Dorsolateral prefrontal cortex (tissue), 122 donors: ENCODE measurements at places on chromosomes 7 and 10.

DNA sequence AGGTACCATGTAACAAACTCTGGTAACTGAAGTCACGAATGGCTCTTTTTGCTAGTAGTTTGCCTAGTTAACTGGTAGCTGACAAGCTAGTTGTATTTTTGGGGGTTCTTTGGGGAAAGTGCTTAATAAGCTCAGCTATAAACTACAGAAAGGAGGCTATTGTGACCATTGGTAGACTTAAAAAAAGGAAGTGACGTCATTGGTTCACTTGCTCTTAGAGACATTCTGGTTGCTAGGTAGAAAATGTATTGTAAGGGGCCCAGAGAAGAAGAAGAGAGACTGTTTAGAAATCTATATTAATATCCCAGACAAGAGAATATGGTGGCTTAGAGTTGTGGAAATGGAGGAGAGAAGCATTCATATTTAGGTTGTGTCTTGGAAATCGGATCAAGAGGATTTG lies 103.0 kb downstream of the NXPH1 start:
- DNase-seq, result no peak

- DNase-seq, result no peak
Observed at GRCh38 chr10:18611168-18611567, 40.2 kb downstream of the NSUN6 start.

- no peak for DNase-seq
Observed at GRCh38 chr10:101690461-101690860, 4.5 kb downstream of the FBXW4 start.

DNA sequence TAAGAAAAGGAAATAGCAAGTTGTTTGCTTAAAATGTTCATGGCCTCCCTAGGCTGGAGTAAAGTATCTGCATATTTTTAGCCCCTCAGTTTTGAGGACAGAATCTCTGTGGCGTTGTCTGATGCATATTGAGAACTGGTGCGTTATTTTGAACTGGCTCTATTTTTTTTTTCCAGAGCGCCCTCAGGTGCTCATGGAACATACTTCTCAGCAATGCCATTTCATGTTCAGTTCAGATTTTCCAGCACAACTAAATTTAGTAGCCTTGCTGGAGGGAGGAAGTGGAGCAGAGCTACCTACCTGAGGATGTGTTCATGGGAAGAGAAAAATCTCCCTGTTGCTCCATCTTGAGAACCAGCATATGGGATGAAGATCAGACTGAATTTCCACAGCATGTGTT lies 870.5 kb downstream of the LRMDA start:
- no peak for DNase-seq

DNA sequence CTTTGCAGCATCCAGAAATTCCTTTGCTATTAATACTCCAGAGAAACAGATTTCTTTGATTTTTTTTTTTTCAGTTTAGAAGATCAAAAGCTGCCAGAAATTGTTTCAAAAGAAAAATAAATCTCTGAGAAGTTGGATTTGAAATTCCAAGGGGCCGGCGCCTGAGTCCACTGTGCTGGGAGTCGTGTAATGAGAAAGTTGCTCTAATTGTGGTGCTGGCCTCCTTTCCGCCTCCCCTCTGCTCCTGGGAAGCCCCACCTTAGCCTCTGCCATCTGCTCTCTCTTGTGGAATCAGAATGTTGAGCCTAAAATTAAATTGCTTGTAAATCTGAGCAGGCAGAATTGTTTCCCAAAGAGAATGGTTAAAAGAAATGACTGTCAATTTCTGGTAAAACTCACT lies 93.3 kb downstream of the EMX2 start:
- DNase-seq, result no peak

DNA sequence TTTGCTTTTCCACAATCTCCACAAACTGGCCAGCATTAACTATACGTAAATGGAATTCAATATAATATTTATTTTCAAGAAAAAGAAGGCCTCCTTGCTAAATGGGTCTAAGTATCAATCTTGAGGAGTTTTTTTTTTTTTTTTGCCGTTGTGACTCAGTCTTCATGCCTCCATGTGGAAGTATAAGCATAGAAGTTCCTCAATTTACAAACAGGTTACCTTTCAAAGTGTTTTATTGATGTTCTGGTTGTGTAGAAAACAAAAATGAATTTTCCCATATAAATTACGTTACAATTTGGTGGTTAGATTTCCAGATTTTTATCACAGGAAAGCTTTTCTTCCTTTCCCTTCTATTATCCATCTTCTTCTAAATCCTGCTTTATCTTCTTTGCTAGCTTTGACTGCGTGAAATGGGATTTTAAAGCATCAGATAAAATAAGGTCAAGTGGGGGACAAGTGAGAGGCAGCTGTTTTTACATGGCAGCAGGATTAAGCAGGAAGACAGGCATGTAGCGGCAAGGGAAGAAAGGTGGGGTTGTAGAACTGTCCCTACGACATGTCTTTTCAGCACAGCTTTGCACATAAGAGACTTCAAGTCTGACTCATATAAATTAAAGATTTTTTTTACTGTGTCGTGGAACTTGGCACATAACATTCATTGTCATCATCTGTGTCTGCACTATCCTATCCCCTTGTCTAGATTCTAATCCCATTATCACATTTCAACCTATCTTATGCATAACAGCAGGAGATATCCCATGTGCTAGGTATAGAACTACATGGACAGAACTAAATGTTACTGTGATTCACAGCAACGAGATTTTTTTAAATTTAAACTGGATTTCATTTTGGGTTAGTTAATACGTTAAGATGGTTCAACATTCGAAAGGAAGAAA lies 135.3 kb upstream of the FAM3C start:
- no peak for DNase-seq

- no peak for DNase-seq
Observed at GRCh38 chr7:44403775-44404174, 78.4 kb upstream of the CAMK2B start.

GRCh38 chr7:106260136-106260561 lies 24.6 kb downstream of the NAMPT start:
- DNase-seq, result no peak

- DNase-seq, result no peak
Observed at GRCh38 chr7:144390481-144390880, 13.0 kb downstream of the NOBOX start.

- no peak for DNase-seq
Observed at GRCh38 chr7:23662124-23662983, 17.6 kb upstream of the FAM221A start.

GRCh38 chr10:59057345-59057744 lies 119.1 kb upstream of the PHYHIPL start:
- no peak for DNase-seq

- DNase-seq, result no peak
Observed at GRCh38 chr10:108849688-108850087, 1073.6 kb downstream of the XPNPEP1 start.

DNA sequence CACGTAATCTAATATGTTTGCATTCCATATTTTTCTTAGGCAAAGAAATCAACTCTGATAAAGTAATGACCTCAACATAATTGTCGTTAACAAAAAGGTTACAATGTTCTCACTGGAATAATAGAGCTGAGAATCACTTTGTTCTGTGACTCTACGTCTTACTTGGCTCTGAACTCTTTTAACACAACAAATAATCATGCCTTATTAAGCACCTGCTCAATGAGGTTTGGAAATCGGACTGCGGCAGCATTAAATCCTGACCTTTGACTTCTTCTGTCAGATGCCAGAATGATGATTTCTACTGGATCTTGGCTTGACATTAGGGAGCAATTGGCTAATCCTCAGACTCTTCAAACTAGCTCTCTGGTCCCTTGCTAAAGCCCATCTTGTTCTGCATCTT lies 233.6 kb downstream of the SEMA3D start:
- DNase-seq, result no peak

DNA sequence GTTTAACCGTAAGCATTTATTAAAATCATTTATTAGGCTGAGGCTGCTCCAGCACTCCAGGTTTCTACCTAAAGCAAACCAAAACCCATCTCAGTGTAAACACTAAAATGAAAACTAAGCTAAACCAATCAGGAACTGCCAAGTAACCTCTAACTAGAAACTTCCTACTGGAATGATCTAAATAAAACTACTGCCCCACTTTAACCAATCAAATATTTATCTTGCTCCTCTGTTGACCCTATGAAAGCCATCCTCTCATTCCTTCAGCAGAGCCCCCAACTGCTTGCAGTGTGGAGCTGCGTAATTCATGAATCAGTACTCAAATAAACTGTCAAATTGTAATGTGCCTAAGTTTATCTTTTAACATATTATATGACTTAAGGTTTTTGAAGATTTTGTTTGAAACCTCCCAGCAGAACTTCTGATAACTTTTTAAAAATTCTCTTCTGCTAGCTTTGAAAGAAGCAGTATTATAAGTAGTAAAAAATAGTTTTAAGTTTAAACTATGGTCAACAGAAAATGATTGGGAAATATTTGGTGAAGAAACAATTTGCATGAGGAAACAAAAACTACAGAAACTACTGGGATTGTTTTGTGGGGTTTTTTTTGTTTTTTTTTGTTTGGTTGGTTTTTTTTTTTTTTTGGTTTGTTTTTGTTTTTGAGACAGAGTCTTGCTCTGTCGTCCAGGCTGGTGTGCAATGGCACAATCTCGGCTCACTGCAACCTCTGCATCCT lies 47.4 kb downstream of the GPR37 start:
- no peak for DNase-seq

GRCh38 chr7:116128139-116128538 lies 82.2 kb upstream of the TES start:
- DNase-seq, result no peak

- DNase-seq, result no peak
Observed at GRCh38 chr10:88157981-88158465, 294.6 kb downstream of the PTEN start.

GRCh38 chr7:47357863-47358262 lies 224.0 kb downstream of the TNS3 start:
- DNase-seq, result no peak

DNA sequence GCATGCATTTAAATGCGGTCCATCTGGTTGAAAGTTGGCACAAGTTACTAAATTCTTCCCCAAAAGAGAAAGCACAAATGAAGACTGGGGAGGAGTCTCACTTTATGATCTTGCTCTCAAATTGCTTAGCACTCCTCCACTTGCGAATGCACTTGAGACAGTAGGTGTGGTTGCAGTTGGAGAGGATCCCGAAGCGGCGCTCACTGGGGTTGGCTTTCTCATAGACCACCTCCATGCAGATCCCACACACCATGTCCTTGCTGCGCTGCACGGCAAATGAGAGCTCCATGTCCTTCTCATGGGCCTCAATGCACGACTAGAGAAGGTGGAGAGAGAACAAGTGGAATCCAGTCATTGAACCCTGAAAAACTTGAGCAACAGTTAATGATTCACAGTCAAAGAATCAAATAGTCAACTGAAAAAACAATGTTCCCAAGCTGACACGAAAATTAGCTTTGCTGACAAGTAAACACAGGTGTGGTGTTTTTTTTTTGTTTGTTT lies 22.7 kb downstream of the MKRN1 start:
- no peak for DNase-seq

DNA sequence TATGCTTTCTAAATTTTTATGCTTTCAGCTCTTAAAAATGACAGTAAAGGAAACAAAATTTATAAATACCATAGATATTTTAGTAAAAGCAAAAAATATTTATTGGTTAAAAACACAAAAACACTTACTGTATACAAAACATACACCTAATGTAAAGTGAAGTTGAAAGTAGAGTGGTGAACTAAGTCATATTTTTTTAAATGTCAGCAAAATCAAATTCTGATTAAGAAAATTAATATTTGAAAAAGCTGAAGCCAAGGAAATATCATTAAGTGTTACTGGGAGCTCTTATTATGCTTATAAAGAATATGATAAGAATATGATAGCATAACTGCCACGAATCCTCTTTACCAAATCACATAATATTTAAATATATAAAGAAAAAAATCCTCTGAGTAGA lies 65.3 kb upstream of the PLXDC2 start:
- DNase-seq, result no peak

GRCh38 chr7:74449809-74450397 lies 3.8 kb upstream of the GTF2IRD1 start:
- DNase-seq, result peak; percentile 34

GRCh38 chr10:47028466-47028865 lies 117.2 kb downstream of the PTPN20 start:
- DNase-seq, result no peak

GRCh38 chr7:157271991-157272324 lies 64.8 kb upstream of the DNAJB6 start:
- DNase-seq, result peak; percentile 40

- no peak for DNase-seq
Observed at GRCh38 chr7:26328498-26329390, 37.1 kb downstream of the SNX10 start.

GRCh38 chr7:29926741-29927140 lies 62.9 kb downstream of the SCRN1 start:
- DNase-seq, result no peak

GRCh38 chr7:123581162-123581459 lies 20.5 kb upstream of the ASB15 start:
- DNase-seq, result no peak

DNA sequence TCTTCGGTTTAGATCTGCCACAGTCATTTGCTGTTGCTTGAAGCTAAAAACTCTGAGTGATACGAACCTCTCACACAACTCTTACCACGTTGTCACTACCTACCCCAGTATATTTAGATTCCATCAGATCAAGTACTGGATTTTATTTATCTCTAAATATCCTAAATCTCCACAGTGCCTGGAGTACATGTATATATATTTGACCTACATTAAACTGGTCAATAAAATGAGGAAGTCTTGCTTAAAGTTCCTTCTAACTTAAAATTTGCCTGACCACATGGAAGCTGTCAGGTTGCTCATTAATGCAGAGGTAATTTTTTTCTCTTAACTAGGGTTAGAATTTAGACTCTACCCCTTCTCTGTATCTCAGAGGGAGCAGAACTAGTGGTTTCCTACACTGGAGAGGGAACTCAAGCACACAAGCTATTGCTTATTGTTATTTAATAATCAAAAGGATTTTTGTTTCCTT lies 3.1 kb upstream of the MACC1 start:
- DNase-seq, result no peak

DNA sequence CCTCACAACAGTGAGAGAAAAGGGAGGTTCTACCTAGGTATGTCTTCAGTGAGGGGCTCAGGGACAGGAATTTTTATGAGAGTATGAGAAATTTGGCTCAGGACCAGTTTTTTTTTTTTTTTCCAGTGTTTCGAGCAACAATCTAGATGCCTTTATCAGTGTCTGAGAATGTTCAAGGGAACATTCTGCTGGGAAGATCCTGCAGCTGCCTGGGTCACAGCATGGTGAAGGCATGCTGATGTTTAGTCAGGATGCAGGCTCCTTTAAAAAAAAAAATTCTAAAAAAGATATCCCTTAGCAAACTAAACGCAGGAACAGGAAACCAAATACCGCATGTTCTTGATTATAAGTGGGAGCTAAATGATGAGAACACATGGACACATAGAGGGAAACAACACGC lies 31.0 kb downstream of the SBDS start:
- no peak for DNase-seq
